Skin of body (tissue), 3 donors: ENCODE measurements at places on chromosomes 4 and X. TPM values are rescaled to one million over a fixed set of nuclear protein-coding genes. Genes with fewer than 3 reads are reported as not detected.

The TRIML2 gene
- not detected for total RNA-seq

- DNase-seq: no peak
Measured at GRCh38 chr4:54783402-54784110, 125.8 kb downstream of the KIT start.

DNA sequence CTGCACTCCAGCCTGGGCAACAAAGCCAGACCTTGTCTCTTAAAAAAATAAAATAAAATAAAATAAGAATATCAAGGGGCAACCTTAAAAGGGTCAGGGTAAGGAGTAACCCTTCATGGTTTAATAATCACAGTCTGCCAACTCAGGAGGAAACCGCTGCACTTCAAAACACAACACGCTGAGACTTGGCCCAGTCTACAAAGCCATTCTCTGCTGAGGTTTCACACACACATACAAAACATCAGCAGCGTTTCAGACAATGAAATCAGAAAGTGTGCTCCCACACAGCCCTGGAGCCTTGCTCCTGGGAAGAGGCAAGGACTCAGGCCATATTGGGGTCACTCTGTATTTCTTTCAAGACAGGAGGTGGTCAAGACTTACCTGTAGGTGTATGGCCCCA is 18.3 kb downstream of the SCARB2 start:
- no peak for DNase-seq

GRCh38 chr4:93302310-93302709 is 526.2 kb upstream of the ATOH1 start:
- no peak for DNase-seq

DNA sequence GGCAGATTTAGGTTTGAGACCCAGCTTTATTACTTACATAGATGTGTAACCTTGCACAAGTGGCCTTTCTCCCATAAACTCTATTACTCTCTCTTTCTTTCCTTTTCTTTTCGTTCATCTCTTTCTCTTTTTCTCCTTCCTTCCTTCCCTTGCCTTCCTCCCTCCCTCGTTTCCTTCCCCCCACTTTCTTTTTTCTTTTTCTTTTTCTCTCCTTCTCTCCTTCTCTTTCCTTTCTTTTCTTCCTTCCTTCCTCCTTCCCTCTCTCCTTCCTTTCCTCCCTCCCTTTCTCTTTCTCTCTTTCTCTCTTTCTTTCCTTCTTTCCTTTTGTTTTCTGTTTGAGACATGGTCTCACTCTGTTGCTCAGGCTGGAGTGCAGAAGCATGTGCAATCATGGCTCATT is 526.4 kb upstream of the CXorf51A start:
- DNase-seq: no peak

DNA sequence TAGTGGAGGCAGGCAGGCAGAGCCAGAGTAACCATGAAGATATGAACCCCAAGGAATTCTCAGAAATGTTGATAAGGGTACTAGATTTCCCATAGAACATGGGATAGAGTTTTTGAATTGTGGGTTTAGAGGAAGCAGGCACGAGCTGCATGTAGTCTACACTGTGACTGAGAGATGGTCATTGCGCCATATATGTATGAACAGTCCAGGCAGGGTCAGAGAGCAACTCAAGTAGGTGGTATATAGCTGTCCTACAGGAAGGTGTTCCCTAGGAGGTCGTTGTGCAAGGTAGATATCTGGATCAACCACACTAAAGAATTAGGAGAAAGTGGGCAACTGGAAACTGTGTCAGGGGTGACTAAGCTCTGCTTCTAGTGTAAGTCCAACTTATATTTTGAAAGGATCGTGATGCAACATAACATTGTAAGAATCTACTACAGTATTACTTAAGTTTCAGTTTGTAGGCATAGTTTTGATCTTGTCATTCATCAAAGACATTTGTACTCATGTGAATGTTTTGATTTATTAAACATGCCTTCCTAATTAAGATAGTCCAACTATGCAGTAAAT is 94.6 kb downstream of the HPGD start:
- no peak for DNase-seq

- DNase-seq: no peak
Measured at GRCh38 chrX:769796-770195, 139.2 kb downstream of the SHOX start.

DNA sequence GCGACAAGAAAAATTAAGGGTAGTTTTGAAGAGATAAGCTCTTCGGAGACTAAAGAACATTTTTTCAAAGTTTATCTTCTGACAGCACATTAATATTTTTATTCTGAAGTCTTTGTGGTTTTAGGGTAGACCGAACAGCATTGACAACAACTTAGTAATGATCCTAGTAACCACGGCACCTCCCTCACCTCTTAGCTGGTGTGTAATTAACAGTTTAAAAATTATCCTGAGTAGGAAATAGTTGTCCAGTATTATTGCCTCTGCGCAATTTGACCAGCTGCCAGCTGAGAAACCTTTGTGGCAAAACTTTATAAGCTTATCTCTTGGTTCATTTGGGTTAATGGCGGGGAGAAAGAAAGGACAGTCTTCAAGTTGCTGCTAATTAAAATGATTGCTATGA is 213.6 kb downstream of the CBLL2 start:
- DNase-seq: no peak

The GPR82 gene
- 0.20 TPM for total RNA-seq

The TEX13A gene
- total RNA-seq: not detected

DNA sequence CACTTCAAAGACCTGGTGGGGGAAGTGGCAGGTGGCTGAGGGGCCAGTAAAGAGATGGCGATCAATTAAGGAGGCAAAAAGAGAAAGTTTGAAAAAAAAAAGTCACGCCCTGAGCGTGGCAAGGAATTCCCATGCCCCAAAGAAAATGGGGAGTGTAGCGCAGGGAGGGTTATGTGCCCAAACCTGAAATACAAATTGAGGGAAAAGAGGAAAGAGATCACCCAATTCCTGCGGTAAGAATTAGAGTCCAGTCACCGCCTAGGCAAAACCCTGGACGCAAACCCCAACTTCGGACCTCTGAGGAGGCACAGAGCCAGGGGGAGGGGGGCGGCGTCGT is 595 bp downstream of the ENOX2 start:
- DNase-seq: no peak

The SPARCL1 gene
- 118 TPM for total RNA-seq
